ENCODE measurements at places on chromosomes 7 and 10.

DNA sequence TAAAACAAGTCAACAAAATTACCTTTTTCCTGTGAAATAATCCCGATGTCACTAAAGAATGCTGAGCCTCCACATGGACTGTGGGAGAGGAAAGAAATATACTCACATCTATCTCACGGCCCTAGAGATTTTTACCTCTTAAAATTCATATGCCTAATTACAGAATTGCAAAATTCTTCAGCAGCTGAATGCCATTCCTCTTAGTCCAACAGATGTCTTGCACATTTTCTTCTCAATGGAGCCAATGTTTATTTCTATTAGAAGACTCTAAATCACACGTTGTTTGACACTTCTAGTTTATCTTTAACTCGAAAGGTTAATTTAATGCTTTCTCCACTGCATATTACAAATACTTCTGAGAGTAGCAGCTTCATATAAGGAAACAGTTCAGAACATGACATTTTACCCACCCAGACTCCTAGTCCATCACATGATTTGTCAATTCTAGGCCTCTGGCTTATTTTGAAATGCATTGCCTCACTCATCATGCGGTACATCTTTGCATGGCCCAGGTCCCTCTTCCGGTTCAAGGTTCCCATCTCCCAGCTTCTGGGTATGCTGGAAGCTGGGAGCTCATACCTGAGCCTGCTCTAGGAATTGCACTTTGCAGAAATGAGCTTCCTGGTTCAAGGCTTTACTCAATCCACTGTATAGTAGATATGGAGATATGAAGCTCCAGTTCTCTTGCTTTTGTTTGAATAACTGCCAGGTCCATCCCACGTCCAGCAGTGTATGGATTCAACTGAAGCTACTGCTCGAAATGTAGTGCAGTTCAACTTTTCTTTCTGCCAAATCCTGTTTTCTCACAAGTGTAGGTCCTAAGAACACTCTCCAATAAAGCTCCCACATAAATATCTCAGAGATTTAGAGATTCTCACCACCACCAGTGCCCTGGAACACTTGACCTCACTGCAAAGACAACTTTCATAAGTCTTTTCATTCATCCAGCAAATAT is 306.2 kb downstream of the GPR37 start:
- DNase-seq, result peak; percentile 73

DNA sequence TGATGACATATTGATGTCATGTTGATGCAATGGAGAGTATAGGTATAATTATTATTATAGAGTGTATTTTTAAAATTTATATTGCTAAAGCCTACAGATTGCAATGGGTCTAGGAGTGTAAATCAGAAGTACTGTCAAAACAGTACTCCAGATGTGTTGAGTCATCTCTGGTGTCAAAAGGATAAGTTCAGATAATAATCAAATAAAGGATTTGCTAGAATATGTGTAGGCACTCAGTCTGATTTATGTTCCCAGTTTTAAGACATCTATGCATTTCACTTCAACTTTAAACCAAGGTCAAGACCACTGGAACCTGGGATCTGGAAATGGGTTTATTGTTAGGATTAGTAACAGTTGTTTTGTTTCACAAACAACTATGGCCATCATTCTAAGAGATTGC is 342.3 kb upstream of the BMPER start:
- no peak for DNase-seq

DNA sequence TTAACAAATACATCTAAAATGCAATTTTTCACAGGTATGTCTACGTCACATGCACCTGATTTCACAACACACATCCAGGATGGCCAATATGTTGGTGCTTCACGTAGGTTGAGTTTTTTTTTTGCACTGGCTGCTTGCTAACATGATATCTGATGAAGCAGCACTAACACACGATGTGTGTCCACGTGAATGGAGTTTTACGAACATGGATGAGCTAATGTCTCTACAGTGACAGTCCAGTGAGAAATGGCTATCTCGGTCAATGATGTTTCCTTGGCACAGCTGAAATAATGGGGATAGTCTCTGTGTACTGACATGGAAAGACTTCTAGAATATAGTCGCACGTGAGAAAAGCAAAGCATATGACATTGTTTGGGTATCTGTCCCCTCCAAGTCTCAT is 563.9 kb upstream of the ADARB2 start:
- DNase-seq, result no peak

GRCh38 chr10:110207805-110208613 is 604 bp downstream of the MXI1 start:
- peak; percentile 53 for DNase-seq

DNA sequence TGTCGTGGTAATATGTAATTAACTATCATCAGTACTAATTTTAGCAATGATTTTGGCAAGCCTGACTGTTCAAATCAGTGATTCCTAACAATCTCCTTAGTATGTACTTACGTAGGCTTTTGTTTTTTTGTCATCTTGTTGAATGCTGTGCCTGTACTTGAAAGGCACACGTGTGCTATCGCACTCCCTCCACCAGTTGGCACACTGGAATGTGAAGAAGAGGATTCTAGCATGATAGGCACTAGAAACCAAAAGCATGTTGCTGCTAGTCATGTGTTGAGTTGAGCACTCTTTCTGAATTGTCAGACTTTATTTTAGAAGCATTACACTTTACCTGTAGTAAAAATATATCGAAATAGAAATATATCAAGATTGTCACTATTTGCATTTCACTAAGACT is 59.1 kb downstream of the TASOR2 start:
- no peak for DNase-seq

DNA sequence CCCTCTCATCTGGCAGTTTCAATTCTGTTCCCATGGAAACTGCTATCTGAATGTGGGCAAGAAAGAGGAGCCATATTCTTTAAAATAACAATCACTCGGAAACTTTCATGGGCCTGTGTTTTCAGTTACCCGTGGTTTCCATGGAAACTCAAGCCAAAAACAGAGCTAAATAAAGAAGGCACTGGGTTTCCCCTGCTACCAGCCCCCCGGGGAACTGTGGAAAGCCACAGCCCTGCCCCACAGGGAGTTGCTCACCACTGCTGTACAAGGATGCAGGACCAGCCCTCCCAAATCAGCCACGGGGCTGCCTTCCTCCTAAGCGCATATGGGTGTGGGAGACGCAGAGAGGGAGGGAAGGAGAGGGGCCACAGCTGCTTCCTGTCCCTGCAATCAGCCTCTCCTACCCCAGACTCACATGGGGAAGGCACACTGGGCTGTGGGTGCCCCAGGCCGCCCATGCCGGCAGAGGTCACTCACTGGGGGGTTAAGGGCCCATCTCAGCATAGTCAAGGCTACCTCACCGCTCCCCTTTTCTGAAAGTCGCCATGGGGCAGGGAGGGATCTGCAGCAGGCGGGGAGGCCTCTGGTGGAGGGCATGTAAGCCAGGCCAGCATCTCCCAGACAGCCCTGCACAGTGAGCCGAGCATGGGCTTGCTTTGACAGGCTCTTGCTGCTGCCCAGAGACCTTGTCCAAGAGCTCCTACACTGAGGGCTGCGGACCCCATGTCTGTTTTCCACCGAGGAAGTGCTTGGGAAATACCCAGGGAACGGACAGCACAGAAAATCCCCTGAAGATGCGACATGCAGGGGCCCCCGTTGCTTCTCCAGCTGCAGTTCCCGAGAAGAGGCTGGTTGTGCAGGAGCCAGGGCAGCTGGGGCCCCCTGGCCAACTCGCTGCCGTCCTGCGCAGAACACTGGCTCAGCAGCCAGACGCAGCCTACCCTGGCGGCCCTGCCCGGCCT is 157.3 kb upstream of the PPP2R2D start:
- no peak for DNase-seq

DNA sequence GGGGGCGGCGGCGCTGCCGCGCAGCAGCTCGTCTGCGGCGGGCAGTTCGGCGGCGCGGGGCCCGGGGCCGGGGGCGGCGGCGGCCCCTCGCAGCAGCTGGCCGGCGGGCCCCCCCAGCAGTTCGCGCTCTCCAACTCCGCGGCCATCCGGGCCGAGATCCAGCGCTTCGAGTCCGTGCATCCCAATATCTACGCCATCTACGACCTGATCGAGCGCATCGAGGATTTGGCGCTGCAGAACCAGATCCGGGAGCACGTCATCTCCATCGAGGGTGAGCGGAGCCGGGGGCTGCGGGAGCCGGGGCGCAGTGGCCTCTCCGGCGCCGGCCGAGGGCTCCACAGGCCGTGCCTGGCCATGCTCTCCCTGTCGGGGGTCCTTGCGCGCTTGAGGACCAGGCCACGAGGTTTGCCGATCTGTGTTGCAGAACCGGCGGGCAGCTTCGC is 548 bp downstream of the AGAP3 start:
- DNase-seq, result no peak

Data from A549 (cell line).